ENCODE measurements at places on chromosomes 2 and 18. TPM values are rescaled to one million over a fixed set of nuclear protein-coding genes. Genes with fewer than 3 reads are reported as not detected.

The TMEM17 gene
- total RNA-seq, result 2.8 TPM

The ELOA2 gene
- total RNA-seq, result not detected

The RAB27B gene
- 3.0 TPM for total RNA-seq

The ARHGAP28 gene
- 8.9 TPM for total RNA-seq

The LAMA3 gene
- total RNA-seq, result 45.0 TPM

All from mesangial cell (primary cell).